ENCODE measurements at places on chromosomes 12 and 14.

DNA sequence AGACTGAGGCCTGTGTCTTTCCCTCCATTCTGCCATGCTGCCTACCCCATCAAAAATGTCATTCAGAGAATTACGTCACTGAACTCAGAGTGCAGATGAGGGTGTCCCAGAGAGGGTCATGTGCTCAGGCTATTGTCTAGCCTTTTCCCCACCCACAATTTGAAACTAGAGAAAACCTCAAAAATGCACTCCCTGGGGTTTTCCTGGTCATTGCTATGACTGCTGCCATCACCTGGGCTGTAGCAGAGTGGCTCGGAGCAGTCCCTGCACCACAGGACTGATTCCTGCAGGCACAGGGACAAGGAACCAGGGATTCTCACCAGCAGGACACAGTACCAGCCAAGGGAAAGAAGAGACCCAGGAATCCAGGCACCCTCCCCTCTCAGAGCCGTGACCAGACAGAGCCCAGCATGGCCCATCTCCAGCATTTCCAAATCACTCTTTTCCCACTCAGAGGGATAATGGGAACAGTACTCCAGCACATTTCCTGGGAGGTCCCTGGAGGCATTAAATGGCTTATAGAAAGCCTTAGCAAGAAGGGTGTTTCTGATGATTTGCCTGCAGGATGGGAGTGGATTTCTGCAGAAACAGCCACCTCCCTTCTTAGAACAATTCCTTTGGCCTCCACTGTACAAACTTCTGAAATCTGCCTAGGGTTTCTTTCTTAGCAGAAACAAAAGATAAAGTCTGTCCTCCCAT lies 45.9 kb downstream of the VWF start:
- no peak for DNase-seq

- no peak for DNase-seq
These were observed 18.3 kb upstream of the WIF1 start for GRCh38 chr12:65139389-65139788.

DNA sequence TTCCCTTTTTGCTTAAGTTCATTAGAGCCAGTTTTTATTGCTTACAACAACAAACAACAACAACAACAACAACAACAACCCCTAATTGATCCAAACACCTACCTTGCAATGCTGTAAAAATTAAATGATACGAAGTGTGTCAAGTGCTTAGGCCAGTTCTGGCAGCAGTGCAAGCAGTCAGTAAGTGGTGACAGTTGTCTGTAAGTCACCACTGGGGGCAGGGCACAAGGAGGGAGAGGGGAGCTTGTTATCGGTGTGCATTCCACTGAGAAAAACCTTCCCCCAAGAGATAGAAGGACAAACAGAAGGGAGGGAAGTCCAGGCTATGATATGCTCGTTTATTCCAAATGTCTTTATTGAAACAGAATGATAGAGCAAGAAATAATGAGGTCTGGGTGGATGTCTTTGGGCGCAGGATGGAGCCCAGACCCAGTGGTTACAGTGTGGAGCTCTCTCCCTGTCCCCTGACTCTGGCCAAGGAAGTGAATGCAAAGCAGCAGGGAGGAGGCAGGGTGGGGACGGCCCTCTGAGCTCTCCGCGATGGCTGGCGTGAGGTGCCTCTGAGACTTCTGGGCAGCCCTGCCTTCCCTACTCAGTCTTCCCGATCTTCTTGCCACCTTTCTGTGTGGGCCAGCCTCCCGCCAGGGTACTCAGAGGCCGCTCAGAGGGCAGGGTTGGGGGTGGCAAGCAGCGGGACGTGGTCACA lies 6.5 kb downstream of the SLC22A17 start:
- DNase-seq, result no peak

DNA sequence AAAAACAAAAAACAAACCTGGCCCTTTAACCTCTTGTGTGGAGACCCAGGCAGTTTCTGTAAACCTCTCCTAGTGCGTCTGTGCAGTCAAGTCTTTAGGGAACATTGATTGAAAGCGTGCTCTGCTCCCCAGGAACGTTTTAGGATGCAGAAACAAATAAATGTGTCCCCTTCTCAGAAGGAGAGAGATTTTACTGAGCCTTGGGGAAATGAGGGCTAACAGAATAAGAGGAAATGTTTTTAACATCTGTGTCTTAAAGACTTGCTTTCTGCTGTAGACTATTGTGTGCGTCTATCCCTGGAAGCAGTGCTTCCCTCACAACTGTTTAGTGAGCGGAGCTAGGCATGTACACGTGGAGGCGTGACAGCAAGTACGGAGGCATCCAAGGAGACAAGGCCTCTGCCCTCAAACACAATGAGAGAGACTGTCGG lies 54.3 kb downstream of the TECPR2 start:
- no peak for DNase-seq

- DNase-seq, result no peak
These were observed 205.0 kb upstream of the FOXN3 start for GRCh38 chr14:89621791-89622638.

Measured in CD8-positive, alpha-beta memory T cell (primary cell).